ENCODE measurements at places on chromosomes 5 and 9.

DNA sequence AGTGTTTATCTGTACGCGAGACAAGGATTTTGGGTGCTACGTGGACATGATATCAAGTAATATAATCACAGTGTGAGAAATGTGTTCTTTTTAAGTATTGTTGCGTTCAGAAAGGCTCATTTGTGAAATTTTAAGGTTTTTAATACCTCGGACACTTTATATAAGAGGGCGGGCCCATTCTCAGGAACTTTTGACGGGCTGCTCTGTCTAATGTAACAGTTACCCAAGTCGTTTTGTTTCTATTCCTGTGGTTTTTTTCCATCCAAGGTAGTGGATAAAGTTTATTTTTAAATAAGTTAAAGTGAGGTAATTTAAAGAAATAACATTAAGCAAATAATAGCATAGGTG, 525 bp downstream of the SRP19 start:
- no peak for DNase-seq

DNA sequence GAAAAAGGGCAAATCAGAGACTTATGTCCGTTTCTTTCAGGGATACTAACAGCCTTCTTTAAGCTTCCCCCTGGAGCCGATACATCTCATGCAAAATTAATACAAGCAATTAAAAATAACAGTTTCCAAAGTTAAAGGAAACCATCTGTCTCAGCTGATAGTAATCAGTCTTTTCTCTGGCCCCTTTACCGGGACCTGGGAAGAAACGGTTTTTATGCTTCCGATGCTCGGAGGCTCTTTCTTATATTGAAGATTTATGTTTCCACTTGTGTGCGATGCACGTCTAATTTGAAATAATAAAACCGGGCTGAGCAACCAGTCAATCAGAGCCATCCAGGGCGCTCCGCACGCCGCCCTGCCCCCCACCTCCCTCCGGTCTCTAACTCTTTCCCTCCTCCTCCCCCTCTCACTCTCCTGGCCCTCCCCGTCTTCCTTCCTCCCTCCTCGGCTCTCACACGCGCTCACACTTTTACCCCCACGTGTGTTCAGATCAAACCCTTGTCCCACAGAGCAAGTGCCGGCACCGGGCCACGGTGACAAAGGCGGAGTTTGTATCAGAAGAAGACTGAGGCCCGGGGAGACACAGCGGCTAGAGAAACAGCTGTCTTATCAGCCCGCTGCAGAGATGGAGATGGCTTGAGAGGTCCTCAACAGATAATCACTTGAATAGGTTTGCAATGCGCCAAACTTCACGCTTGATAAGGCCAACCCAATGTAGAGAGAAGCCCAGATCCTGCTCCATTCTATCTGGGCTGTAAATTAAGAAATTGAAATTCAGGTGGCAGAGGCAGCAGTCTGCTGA, 5.1 kb upstream of the ELAVL2 start:
- no peak for DNase-seq

DNA sequence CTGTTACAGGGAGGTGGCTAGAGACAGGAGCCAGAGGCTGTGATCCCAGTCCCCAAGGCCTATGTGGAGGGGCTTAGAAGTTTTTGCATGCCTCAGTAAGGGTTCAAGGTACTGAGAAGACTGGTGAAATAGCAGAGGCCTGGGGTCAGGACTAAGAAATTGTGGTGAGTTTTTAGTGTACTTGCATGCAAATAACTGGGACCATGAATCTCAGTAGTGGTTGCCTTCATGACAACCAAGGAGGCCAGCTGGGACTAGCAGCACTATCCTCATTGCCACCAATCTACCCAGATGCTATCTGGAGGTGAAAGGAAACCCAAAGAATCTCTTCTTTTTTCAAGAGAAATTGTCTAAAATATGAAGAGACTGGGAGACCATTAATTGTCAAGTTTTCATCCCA, 395.1 kb downstream of the CETN3 start:
- DNase-seq: no peak

GRCh38 chr9:124742940-124743339, 28.2 kb downstream of the NR6A1 start:
- DNase-seq: no peak

GRCh38 chr5:150241298-150242160, 48.0 kb downstream of the CAMK2A start:
- no peak for DNase-seq

DNA sequence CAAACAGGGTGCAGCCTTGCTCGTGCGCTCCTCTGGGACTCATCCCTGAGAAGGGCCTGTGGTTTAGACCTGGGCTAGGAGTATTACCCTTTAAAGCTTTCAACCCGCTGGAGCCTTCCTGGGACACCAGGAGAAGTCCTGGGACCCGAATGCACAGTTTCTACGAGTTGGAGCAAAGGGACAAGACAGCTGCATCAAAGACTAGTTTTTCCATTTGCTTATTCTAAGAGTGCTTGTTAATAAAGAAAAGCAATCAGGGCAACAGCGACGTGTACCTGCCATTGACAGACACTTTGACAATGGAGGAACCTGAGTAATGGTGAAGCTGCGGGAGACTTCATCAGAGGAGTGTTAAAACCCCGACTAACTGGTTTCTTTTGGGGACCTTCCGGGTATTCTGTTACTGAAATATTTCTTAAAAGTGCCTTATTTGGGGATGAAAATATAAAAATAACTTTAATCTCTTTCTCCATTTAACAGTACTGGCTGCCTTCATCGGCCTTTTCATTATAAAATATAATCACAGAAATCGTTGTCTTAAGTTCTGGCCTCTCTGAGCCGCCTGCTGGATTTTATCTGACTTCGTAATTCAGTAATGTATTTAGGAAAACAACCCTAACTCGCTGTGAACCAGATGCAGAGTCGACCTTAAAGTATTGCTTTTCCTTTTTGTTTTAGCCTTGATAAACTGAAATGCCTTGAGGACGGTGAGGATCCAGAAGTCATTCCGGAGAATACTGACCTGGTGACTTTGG, 732 bp downstream of the SNAPC3 start:
- peak; percentile 29 for DNase-seq

GRCh38 chr5:158368686-158369085, 509.7 kb upstream of the CLINT1 start:
- DNase-seq: no peak

Measured in fibroblast of lung (primary cell).